Endothelial cell (in vitro differentiated cells): ENCODE measurements at places on chromosomes 2 and 18. TPM values are rescaled to one million over a fixed set of nuclear protein-coding genes. Genes with fewer than 3 reads are reported as not detected.

The ARHGAP15 gene
- total RNA-seq, result not detected

The ZNF2 gene
- total RNA-seq, result 5.3 TPM

The LANCL1 gene
- total RNA-seq, result 38.7 TPM

The FSIP2 gene
- total RNA-seq, result 9.0 TPM

The SLC8A1 gene
- total RNA-seq, result 0.80 TPM

The PROM2 gene
- total RNA-seq, result 0.62 TPM

The RAMP1 gene
- total RNA-seq, result 2.2 TPM

DNA sequence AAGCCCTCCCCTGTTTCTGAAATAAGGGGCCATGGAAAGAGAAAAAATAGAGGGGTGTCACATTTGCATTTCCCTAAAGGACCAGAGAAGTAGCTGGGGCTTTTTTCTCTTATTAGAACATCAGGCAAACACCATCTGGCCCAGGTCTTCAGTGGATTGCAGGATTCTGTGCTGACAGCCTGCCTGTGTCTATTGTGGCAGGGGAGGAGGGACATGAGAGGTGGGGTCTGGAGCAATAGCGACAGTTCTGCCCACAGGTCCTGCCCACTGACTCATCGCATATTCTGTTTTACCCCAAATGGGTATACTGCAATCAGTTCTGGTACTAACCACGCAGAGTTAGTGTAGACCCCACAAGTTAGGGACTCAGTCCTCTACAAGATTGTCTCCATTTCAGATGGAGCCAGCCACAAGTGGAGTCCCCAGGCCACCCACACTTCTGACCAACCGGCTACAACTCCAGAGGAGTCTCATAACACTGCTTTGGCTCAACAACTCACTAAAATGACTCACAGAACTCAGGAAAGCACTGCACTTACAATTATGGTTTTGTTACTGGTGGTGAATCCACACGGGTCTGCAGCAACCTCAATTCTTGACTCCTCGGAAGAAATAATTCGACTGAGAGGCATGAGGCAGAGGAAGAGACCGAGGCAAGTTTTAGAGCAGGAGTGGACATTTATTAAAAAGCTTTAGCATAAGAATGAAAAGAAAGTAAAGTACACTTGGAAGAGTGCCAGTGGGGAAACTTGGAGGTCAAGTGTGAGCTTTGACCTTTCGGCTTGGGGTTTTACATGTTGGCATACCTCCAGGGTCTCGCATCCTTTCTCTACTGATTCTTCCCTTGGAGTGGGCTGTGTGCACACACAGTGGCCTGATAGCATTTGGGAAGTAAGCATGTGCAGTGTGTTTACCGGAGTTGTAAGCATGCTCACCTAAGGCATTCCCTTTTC, 146.4 kb upstream of the SPATS2L start:
- DNase-seq, result no peak

DNA sequence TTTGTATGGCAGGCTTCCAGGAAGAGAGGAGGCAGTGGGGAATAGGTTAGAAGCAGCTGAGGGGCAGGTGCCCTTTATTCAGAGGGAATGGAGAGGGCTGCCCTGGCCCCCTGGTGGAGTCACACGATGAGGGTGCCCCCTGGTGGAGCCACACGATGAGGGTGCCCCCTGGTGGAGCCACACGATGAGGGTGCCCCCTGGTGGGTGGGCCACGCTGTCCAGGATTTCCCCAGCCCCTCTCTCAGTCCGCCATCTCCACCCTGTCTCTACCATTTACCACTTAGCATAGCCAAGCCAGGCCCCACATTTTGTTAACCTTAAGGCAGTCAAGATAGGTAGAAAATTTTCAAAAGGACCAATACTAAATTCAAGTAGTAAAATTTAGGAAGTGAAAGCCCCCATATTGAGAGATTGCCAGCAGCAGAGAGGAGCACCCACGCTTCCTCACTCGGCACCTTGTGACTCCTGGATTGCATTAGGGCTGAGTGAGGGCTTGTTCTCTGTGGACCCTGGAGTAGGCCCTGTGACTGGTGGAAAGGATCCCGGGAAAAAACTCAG, 10.4 kb upstream of the FAM228A start:
- DNase-seq, result peak; percentile 59

- no peak for DNase-seq
These were observed 158.6 kb downstream of the CTIF start for GRCh38 chr18:48697441-48697840.

DNA sequence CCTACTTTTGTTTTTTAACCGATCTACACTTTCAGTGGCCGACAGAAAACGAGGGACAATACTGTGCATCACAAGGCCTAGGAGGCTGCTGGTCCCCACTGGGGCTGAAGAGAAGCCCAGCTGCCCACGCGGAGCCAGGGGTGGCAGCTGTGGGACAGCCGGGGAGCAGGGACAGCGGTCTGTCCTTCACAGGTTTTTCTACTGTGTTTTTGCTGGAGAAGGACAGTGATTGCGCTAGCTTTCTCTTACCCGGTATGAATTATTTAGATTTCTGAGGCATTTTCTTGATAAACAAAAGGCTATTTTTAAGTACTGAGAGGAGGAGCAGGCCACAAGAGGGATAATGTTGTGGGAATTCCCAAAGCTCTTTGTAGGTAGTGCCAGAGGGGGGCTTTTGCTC, 219.8 kb downstream of the ATAD2B start:
- no peak for DNase-seq

DNA sequence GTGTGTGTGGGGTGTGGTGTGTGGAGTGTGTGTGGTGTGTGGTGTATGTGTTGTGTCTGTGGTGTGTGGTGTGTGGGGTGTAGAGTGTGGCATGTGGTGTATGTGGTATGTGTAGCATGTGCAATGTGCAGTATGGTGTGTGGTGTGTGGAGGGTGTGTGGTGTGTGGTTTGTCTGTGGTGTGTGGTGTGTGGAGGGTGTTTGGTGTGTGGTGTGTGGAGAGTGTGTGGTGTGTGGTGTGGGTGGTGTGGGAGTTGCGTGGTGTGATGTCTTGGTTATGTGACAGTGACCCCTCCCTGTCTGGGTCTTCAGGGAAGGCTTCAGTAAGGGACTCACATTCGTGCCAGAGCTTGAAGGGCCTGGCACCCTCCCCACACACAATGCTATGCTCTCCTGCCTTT, 718.2 kb upstream of the SOX11 start:
- DNase-seq, result no peak

DNA sequence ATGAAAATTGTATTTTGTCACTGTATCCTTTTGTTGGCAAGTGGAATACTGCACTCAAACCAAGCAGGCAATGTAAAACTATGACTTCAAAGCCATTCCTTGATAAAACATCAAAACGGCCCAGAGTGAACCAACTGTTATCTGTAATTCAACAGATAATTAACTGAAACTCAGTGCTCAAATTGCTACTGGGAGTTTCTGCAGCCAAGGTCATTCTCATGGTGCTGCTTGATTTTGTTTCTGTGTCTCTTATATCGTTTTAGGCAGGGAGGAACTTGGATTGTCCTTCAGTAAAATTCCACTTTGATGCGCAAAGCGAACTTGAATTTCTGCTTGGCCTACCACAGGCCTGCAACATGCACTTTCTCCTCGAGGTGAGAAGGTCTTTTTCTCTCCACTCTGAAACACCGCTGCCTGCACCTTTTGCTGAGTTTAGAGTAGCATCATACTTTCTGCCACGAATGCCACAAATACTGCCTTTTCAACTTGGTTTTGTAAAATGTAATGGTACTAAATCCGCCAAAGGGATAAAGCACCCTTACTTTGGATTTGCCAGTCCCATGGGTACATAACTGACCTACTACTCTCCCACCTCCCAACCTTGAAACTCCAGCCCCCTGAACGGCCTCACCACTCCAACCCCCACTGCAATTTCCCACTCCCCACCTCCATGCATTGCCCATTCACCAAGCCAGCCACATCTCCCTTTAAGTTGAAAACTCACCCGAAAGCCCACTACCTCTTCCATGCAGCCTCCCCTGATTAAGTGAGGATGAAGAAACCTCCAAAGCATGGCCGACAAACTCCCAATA, 204.7 kb downstream of the TGIF1 start:
- DNase-seq, result no peak

- DNase-seq, result no peak
These were observed 3.6 kb downstream of the SIX3 start for GRCh38 chr2:44944952-44945612.
